ENCODE measurements at places on chromosomes 3 and 15.

DNA sequence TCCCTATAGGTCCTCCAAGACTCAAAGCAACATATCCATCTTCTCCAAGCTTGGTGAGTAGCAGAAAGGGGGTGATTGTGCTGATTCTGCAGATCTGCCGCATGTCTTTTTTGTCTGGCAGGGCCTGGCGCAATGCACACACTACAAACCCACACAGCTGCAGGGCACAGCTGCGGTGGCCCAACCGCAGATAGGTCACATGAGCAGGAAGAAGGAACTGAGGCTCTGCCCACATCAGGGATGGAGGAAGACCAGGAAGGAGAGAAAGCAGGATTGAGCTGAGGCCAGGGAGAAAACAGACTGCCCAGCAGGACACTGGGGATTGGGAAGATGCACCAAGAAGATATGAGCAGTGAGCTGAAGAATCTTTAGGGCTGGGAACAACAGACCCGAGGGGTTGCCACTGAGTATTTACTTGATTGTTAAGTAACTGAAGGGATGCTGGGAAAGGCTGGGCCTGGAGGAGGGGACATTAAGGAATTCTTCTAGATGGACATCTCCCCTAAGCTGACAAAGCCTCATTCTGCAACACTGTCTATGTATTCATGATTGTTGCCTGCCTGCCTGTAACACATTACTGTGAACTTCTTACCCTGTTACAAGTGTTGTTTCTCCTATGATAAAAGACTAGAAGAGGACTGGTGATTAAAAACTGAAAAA lies 126.7 kb downstream of the MYLK start:
- no peak for DNase-seq

DNA sequence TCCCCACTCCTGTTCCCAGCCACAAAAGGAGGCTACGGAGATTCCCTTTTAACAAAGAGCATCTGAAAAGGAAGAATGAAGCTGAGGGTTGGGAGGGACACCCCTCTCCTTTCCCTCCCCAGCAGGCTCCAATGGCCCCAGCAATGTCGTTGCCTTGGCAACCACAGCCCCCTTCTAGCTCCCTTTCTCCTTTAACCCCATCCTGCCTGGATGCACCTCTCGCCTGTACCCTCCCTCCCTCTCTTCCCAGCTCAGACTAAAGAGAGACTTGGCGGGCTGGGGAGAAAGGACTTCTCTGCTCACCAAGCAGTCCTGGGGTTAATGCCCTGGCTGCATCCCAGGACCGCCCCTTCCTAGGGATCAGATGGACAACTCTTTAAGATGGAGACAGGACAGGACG lies 7.1 kb upstream of the RPL29 start:
- DNase-seq, result no peak

DNA sequence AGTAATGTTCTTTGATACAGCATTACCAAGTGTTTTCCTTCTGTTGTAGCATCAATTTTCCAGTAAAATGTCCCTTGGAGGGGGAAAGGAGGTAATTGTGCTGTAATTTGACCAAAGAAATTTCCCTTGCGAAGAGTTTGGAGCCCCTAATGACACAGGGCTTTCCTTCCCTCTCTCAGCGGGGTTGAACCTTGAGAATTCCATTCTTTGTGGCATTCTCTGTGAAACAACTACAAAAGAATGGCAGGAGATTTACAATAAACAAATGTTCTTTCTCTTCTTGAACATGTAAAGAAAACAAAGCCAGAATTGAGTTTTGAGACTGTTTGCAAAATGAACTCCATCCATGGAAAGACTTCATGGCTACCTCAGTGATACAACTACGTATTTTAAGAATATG lies 53.4 kb downstream of the SIDT1 start:
- no peak for DNase-seq

- no peak for DNase-seq
Observed at GRCh38 chr3:64460141-64460730, 227.6 kb downstream of the ADAMTS9 start.

DNA sequence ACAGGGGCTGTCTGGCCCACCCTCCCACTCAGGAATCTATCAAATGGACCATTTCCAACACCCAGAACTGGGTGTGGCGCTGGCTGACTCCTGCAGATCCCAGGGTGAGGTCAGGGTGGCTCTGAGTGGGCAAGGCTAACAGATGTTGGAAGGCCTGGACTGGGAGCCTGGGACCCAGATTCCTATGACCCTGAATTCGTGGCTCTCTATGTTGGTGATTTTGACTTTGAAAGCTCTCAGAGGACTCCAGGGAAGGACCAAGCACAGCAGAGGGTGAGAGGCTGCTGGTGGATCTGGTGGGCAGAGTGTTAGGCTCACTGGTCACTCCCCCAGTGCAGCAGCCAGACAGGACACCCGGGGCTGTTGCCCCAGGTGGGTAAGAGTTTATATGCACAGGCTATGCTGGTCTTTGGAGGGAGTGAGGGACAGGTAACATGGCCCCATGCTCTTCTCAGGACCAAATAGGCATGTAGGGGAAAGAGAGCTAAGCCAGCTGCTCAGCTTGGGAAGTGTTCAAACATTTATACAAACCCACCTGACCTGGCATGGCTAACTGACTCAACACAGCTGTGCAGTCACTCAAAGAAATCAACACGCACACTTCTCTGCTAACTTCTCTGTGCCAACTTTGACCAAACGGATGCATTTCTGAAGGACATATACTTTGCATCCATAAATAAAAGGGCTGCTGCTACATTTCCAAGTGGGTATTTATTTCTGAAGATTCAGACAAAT lies 62.6 kb upstream of the RAB6B start:
- no peak for DNase-seq

DNA sequence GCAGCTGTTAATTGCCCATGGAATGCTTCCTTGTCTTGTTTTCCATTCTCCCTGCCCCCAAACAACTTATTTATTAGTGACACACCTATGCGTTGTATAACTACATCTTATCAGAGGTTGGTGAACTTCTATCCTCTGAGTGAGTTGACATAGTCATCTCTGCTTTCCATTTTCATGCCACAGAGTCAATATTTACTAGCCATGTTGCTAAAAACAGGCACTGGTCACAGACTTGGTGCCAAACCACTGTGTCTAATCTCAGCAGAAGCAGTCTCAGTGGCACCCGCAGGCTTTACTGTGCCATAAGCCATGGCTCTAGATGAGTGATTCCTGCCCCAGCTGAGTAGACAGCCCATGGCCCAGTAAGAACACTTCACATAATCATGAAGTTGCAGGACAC lies 26.5 kb downstream of the DAPK2 start:
- no peak for DNase-seq

DNA sequence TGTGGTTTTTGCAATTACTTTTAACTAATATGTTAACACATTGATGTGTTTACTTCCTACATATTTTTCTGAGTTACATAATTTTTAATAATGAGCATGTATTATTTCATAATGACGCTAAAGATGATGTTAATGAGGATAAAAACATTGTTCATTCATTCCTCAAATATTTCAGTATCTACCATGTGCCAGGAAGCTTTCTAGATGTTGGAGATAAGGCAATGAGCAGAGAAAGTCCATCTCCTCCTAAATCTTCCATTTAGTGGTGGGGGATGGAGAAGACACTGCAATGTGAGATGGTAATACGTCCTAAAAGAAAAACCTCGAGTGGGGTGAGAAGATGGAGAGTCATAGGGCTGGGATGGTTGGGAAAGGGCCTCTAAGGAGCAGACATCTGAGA lies 132.7 kb downstream of the MYLK start:
- DNase-seq, result no peak

GRCh38 chr3:62718011-62718410 lies 157.2 kb downstream of the CADPS start:
- no peak for DNase-seq

All from stimulated activated naive B cell treated with anti-CD40 and anti-IgM and Interleukin-4, amounts not matched to agents 10 μg/mL and 1 μg/mL and 100 μg/mL, for 72 hours (primary cell).